Astrocyte (in vitro differentiated cells and primary cell): ENCODE measurements at places on chromosomes 16 and 17. TPM values are rescaled to one million over a fixed set of nuclear protein-coding genes. Genes with fewer than 3 reads are reported as not detected.

- no peaks in the 10 kb centered on the region for H3K36me3 ChIP-seq
- no peak overlapping the region for H3K27ac ChIP-seq
- no peaks in the 10 kb centered on the region for H3K27me3 ChIP-seq
- H3K4me3 ChIP-seq: no peak overlapping the region
- no peaks in the 10 kb centered on the region for H3K4me1 ChIP-seq
These were observed 33.7 kb upstream of the METTL16 start for GRCh38 chr17:2545393-2545792.

GRCh38 chr16:87392821-87393679, 914 bp downstream of the MAP1LC3B start:
- peak overlapping the region; percentile 80 for H3K4me3 ChIP-seq
- H3K27me3 ChIP-seq: no peaks in the 10 kb centered on the region
- H3K4me1 ChIP-seq: peaks cover 14% of the 10 kb centered on the region
- H3K36me3 ChIP-seq: no peaks in the 10 kb centered on the region

DNA sequence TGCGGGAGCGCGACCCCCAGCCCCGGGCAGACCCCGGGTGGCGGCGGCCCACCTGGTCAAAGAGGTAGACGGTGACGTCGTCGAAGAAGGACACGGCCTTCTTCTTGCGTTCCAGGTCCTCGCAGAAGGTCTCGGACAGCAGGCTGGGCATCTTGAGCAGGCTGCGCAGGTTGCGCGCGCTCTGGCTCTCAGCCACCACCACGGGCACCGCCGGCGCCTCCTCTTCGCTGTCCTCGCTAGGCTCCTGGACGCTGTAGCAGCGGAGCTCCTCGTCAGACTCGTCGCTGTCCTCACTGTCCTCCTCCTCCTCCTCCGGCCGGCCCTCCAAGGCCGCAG, 45.2 kb upstream of the PVALEF start:
- H3K4me1 ChIP-seq: peaks cover 8% of the 10 kb centered on the region
- H3K4me3 ChIP-seq: no peak overlapping the region
- H3K27ac ChIP-seq: no peak overlapping the region
- H3K27me3 ChIP-seq: peaks cover 3% of the 10 kb centered on the region

DNA sequence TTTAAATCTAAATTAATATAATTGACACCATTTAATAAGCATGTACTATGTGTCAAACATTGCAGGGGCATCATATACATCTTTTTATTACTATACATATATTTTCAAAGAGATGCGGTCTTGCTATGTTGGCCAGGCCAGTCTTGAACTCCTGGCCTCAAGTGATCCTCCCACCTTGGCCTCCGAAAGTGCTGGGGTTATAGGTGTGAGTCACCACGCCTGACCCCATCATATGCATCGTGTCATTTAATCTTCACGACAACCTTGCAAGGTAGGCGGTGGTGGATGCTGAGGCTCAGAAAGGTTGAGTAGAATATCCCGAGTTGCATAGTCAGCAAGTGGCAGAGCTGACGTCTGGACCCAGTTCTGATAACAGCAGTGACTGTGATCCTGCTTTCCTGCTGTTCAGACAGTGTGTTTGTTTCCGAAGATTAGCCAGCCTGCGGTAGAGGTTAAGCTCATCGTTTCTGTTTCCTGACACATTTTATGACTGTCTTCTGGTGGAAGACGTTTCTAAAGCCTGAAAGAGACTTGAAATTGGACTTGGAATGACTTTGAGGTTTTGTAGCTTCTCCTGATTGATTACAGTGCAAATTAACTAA, 316.6 kb downstream of the SNX29 start:
- DNase-seq: no peak
- H3K36me3 ChIP-seq: no peaks in the 10 kb centered on the region
- no peaks in the 10 kb centered on the region for H3K4me1 ChIP-seq
- no peaks in the 10 kb centered on the region for H3K27me3 ChIP-seq
- no peak overlapping the region for H3K4me3 ChIP-seq

GRCh38 chr17:43918026-43918389, 10.7 kb upstream of the MPP2 start:
- no peaks in the 10 kb centered on the region for H3K4me1 ChIP-seq
- peaks cover 21% of the 10 kb centered on the region for H3K27me3 ChIP-seq
- H3K27ac ChIP-seq: no peak overlapping the region
- no peak for DNase-seq

DNA sequence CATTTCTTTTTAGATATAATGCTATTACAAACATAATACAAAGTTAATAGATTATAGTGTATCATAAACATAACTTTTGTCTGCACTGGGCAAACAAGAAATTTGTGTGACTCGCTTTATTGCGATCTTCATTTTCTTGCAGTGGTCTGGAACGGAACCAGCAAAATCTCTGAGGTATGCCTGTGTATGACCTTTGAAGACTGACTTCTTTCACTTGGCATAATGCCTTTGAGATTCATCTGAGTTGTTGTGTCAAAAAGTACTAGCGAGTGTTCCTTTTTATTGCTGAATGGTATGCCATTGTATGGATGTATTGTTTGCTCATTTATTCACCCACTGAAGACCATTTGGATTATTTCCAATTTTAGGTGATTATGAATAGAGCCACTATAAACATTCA, 69.2 kb downstream of the TANC2 start:
- no peaks in the 10 kb centered on the region for H3K36me3 ChIP-seq
- H3K4me1 ChIP-seq: peaks cover 30% of the 10 kb centered on the region
- no peaks in the 10 kb centered on the region for H3K27me3 ChIP-seq
- no peak overlapping the region for H3K27ac ChIP-seq
- DNase-seq: peak; percentile 79
- no peak overlapping the region for H3K4me3 ChIP-seq

DNA sequence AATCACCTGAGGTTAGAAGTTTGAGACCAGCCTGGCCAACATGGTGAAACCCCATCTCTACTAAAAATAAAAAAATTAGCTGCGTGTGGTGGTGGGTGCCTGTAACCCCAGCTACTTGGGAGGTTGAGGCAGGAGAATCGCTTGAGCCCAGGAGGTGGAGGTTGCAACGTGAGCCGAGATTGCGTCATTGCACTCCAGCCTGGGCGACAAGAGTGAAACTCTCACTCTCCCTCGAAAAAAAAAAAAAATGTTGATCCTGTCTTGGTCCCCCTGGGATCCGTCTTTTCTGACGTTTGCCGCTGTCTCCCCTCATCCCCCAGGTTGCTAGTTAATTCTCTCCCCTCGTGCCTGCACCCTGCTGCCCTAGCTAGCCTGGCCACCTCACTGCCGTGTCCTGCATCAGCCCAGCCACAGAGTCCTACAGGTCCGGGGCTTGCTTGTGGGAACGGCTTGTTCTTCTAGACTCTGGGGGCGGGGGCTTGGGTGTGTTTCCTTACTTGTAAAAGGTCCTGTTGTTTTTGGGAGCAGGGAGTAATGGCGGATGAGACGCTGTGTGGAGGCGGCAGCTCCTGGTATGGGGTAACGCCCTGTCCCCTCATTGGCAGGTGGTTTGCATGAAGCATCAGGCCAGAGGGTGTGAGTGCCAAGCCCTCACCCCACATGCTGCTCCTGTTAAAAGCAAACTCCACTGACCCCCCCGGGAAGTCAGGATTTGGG, 44.6 kb downstream of the PGS1 start:
- no peak overlapping the region for H3K4me3 ChIP-seq
- H3K27me3 ChIP-seq: no peaks in the 10 kb centered on the region
- H3K4me1 ChIP-seq: no peaks in the 10 kb centered on the region
- no peak overlapping the region for H3K27ac ChIP-seq
- DNase-seq: no peak

DNA sequence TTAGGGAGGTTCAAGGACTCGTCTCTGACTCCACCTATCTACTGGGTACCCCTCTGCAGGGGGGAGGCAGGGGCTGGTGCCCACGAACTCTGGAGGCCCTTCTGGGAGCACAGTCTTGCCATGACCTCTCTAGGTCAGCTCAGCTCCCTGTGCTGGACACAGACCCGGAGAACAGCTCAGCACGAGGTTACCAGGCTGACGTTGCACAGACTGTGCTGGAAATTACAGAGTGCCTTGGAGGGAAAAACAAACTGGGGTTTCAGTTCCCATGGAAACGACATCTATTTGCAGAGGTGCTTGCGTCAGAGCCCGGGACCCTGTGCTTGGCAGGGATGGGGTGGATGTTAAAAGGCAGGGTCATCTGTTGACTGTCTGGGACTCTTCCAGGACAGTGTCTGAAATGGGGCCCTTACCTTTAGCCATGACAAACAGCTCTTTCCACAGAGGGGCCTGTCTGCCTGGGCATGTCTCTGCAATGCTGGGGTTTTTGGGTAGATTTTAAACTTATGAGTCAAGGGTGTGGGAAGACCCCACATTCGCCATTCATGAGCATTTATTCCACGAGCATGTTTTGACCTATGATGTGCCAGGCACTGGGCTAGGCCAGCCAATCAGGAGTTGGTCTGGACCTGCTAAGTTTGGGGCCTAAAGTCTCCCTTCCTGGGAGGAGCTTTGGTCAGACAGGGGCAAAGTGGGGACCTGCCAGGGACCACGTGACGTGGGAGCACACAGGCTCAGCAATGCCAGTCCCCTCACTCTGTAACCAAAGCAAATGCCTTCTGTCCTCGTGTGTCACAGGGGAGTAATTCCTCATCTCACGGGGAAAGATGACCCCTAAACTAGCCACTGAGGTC, 22.5 kb downstream of the CCR7 start:
- no peak overlapping the region for H3K4me3 ChIP-seq
- H3K27me3 ChIP-seq: no peaks in the 10 kb centered on the region
- H3K36me3 ChIP-seq: no peaks in the 10 kb centered on the region
- peak; percentile 91 for DNase-seq
- peaks cover 22% of the 10 kb centered on the region for H3K4me1 ChIP-seq

GRCh38 chr17:73952082-73952479, 251.4 kb upstream of the RPL38 start:
- no peak for DNase-seq
- H3K4me1 ChIP-seq: no peaks in the 10 kb centered on the region
- H3K27ac ChIP-seq: no peak overlapping the region
- no peak overlapping the region for H3K4me3 ChIP-seq
- H3K36me3 ChIP-seq: no peaks in the 10 kb centered on the region
- H3K27me3 ChIP-seq: peaks cover 10% of the 10 kb centered on the region

DNA sequence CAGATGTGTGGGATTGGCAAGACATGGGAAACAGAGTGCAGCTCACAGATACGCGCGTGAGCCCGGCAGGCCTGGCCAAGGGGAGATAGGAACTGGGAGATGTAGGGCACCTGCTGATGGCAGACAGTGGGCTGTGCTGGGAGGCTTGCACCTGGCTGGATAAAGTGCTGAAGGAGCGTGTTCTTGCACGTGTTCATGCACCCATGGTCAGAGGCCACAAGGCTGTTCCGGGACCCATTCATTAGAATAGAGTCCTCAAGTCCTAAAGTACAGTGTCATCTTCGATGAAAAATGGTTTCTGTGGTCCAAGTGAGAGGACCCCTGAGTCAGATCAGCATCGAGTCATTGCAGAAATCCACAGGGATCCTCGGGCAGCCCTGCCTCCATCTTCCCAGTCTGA, 236.4 kb downstream of the CCDC182 start:
- H3K4me3 ChIP-seq: no peak overlapping the region
- no peak overlapping the region for H3K27ac ChIP-seq
- DNase-seq: no peak
- no peaks in the 10 kb centered on the region for H3K27me3 ChIP-seq
- H3K4me1 ChIP-seq: peaks cover 5% of the 10 kb centered on the region
- H3K36me3 ChIP-seq: no peaks in the 10 kb centered on the region

DNA sequence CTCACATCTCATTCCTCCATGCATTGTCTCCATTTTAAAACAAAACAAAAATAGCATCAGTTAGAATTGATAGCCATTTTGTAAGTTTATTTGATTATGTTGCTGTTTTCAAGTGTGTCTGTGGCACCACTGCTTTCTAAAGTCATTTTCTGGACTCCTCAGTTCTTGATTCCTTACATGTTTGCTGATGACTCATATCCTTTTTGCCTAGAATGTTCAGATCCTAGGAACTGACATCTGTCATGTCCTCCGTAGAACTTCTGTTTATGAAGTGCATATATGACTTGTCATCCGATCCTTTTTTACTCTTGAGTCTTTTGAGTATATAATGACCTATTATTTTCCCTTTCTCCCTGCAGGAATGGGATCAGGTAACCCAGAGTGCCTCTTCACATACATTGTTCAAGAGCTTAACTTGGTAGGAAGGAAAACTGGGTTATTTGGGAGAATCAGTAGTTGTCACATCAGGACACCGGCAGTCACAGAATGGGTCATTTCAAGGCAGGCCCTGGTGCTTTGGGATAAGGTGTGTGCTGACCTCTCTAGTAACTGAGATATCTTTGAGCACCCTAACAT, 69.2 kb downstream of the MAP2K4 start:
- no peak overlapping the region for H3K27ac ChIP-seq
- peak overlapping the region; percentile 8 for H3K4me3 ChIP-seq
- peak; percentile 63 for DNase-seq
- H3K4me1 ChIP-seq: peaks cover 14% of the 10 kb centered on the region
- H3K27me3 ChIP-seq: no peaks in the 10 kb centered on the region
- H3K36me3 ChIP-seq: no peaks in the 10 kb centered on the region

- H3K4me3 ChIP-seq: no peak overlapping the region
- H3K4me1 ChIP-seq: peaks cover 11% of the 10 kb centered on the region
- H3K27ac ChIP-seq: no peak overlapping the region
These were observed 16.7 kb upstream of the HEATR6 start for GRCh38 chr17:60095381-60095780.

The NARF gene
- total RNA-seq: 62.8 and 64.4 TPM in 2 replicates

The MT4 gene
- total RNA-seq: not detected in 2 replicates

The PKMYT1 gene
- total RNA-seq: 3.9 TPM in 2 replicates

The MSLN gene
- total RNA-seq: not detected in 2 replicates

The FBXL19 gene
- 42.3 and 42.5 TPM in 2 replicates for total RNA-seq

The MGAT5B gene
- 5.1 and 6.3 TPM in 2 replicates for total RNA-seq

The SLC6A2 gene
- not detected in 2 replicates for total RNA-seq

The TBC1D26 gene
- 0.14 and 0.77 TPM in 2 replicates for total RNA-seq

The SDR42E1 gene
- not detected in 2 replicates for total RNA-seq
